NCI-H2171 treated with DMSO at 0.1 percent for 48 hours (cell line): ENCODE measurements at places on chromosomes 7 and 10.

GRCh38 chr7:150368096-150368883 is at the start of gene REPIN1:
TSS of gene REPIN1 (plus strand) at chr7:150368822. CDS start at chr7:150369712, 890 bp downstream.
- peak; percentile 60 for DNase-seq

DNA sequence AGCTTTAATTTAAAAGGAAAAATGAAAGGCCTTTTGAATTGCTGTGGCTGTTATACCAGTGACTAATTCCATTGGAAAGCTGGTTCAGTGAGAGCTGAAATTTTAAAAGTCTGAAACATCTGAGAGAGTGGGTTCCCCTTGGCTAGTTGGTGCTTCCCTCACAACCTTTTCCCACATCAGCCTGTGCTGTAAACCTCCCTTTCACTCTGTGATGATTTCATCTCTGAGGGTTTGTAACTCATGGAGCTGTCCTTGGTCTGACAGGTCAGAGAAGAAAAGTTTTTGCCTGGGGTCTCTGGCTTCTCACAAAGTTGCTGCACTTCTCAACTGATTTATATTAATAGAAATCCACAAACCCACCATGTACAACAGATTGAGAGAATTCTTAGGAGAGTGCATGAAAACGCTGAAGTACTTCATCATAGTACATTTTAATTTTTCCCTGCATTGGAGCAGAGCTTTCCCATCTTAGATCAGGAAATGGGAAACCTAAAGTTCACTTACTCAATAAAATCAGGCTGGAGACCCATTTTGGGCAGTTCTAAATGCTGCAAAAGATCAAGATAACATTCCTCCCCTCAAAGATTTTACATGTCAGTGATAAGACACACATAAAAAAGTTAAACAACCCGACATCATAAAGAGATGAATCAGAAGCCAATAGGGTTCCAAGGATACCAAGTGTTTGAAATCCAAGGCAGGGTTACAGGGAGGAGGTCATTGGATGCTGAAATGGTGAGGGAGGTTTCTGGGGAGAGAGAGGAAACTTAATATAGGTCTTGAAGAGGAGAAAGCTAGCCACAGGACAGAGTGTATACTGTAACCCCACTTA is 157.0 kb upstream of the MKLN1 start:
- no peak for DNase-seq

- DNase-seq: no peak
These were observed 15.6 kb upstream of the LMTK2 start for GRCh38 chr7:98091061-98091460.

DNA sequence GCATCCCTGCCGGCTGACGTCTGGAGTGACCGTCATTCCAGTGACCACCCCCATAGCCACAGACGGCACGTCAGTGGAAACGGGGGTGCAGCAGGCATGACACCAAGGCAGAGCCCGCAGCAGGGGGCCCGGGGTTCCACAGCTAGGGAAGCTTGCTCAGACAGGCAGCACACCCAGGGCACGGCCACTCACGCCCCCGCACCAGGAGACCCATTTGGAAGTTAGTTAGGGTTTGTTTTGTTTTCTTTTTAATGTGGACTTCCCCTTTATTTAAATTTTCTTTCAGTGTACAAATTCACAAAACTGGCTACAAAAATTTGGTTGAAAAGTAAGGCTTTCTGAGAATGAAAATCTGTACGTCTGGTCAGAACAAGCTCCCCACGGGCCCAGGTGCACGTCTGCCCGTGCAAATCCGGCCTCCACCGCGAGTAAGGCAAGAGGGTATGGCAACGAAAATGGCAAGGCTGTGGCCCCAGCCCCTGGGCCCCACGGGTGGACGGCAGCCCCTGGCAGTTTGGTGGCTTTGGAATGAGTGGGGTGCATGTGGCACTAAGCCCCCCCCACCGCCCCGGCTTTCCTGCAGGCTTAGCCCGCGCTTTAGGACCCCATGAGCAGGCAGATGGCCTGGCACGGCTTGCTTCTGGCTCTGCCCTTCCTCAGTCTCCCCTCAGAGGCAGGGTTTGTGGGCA is 124.2 kb downstream of the FAM53B start:
- DNase-seq: no peak

GRCh38 chr10:11742009-11742778 is at the start of gene ECHDC3:
TSS of gene ECHDC3 (plus strand) at chr10:11742382. CDS start at chr10:11742577, 195 bp downstream.
- DNase-seq: peak; percentile 39

DNA sequence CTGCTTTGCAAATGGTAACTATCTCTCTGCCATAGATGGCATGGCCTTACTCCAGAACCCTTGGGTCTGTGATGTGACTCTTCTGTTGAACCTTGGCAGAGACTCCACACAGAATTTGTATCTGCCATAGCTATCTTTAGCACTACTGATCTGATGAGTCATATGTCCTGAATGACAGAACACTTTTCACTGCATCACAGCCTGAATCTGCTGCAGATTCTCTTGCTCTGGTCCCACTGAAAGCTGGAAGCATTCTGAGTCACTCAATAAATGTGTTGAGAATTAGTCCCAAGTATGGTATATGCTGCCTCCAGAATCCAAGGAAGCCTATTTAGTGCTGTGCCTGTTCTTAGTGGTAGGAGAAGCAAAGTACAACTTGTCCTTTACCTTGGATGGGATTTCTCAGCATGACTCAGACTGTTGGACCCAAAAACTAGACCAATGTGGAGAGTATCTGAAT is 39.5 kb upstream of the ANKRD1 start:
- no peak for DNase-seq

DNA sequence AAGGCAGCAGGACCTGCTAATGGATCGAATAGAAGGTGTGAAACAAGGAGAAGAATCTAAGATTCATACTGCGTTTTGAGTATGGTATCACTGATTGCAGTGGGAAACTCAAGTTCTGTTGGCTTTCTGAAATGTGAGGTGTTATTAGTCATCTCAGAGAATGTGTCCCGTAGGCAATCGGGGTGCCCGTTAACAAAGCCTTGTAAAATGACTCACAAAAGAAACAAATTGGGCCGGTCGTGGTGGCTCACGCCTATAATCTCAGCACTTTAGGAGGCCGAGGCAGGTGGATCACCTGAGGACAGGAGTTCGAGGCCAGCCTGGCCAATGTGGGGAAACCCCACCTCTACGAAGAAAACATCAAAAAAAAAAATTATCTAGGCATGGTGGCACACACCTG is 118.2 kb upstream of the C7orf33 start:
- no peak for DNase-seq

DNA sequence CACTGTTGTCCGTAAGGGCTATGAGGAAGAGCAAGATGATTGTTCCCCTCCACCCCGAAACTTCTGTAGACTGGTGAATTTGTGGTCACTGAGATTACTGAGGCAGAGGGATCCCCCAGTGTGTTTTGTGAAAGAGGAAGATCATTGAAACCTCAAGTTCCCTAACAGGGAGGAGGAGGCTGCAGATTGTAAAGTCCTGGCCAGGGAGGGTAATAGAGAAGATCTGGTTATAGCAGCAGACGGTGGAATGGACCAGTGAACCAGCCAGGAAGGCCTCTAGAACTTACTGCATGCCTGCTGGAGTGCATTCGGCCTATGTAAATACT is 31.1 kb downstream of the LMTK2 start:
- DNase-seq: no peak

GRCh38 chr10:78155722-78156121 is 122.1 kb downstream of the RPS24 start:
- DNase-seq: no peak

DNA sequence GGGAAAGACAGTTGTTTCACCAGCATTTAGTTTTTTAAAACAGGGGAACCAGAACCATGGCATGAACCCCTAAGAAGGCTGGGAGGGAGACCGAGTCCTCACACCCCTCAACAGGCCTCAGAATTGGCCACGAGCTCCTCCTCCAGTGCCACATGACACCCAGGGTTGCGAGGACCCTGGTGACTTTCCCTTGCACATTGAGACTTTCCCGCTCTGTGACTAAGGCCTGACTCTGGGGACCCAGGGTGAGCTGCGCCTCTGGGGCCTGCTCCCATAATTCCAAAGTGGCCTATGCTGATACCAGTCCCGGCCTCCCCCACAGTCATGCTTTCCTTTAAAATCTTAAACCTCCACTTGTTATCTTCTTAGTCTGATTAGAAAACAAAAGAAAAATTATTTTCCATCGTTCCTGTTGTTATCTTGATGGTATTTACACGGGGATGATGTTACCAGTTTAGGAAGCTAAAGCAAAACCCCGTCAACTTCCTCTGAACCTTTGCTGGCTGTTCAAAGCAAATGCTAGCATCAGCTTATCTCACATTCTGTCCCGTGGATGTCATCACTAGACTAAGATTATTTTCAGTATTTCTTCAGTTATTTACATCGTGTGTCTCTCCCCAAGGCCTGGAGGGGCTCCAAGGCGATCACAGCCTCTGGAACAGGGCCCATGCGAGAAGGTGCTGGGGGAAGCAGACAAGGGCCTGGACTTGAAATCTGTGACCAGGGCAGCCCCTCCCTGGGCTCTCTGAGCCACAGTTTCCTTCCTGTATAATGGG is 42.1 kb downstream of the FAM53B start:
- no peak for DNase-seq

GRCh38 chr10:132107949-132108877 is 42.5 kb downstream of the JAKMIP3 start:
- no peak for DNase-seq

GRCh38 chr7:66250711-66251110 is 45.6 kb downstream of the TPST1 start:
- no peak for DNase-seq

- DNase-seq: no peak
These were observed 971.7 kb downstream of the ANKRD7 start for GRCh38 chr7:119196183-119196582.

DNA sequence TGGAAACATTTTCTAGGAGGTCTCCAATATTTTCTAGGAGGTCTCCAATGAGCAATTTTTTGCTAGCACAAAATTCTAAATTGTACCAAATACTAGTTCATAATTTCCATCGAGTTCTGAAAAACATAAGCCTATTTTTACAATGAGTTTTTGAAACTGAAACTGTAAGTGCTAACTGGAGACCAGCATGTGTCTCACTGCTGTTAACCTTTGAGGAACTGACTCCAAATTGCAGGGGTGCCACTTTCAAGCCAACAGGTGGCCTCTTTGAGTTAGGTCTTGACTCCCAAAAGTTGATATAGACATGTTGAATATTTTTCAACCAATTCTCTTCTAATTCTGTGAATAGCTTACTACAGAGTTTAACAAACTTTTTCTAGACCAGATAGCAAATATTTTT is 58.8 kb downstream of the CAV1 start:
- DNase-seq: no peak

DNA sequence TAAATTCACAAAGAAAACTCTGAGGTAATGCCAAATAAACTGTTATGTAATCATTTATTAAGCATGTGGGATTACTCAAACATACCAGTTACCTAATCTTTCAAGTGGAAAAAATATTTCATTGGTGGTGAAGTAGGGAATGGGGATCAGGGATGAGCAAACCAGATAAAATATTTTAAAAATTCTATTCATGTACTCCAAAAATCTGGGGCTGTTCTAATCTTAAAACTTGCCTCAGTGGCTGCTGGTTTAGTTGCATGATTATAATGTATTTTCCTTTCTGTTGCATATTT is 19.5 kb downstream of the LMOD2 start:
- no peak for DNase-seq

DNA sequence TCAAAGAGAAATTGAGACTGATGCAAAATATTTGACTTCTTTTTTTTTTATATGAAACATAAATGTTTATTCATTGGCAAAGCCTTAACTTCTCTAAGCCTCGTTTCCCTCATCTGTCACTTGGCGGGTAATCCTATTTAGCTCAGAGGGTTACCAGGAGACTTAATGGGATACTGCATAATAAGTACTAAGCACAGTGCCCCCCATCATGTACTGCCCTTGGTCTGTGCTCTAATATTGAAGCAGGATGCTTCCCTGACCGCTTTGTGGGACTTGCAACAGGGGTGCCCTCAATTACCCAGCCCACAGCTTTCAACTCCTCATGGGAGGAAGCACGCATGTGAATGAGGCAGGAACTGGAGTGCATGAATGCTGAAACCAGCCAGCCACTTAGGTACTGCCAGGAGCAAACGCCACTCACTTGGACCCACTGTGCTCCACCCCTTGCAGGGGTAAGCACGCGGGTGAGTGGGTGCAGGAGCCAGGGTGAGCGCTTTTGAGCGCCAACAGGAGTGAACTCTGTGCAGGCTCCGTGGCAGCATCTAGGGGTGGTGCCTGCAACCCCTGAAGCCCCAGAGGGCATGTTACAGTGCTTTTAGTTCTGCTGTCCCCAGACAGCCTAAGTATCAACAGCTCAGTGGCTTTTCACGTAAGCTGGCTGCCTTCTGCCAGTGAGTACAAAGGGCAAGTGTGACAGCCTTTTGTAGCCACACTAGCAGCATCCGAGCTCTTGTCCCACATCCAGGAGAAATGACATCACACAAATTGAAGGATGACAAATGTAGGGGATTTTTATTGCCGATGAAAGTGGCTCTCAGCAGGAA is 209.8 kb upstream of the C7orf33 start:
- DNase-seq: no peak

- DNase-seq: no peak
These were observed 145.0 kb downstream of the ADAM12 start for GRCh38 chr10:126243306-126243705.

GRCh38 chr7:108515630-108516029 is 10.3 kb downstream of the PNPLA8 start:
- DNase-seq: no peak

- DNase-seq: no peak
These were observed 218.4 kb upstream of the KCND2 start for GRCh38 chr7:120054376-120055100.

DNA sequence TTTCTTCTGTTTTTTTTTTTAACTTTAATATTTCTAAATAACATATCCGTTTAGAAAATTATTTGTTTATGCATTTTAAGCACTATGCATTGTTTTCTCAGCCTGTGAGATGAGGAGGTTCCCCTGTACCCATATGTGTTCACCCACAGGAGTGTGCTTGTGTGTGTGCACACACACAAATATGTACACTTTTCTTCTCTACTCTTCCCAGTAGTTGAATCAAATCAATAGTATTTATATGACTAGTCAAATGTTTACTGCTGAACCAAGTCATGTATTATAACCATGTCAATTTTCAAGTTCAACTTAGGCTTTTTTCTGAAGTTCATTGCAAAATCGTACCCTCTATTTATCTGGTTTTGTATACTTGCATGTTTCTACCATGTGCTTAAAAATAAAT is 37.3 kb downstream of the HDAC9 start:
- DNase-seq: no peak
